ENCODE measurements at places on chromosomes 13 and 19.
A peak's percentile ranks its signal among the peaks of the same experiment; 100 is the strongest.

GRCh38 chr19:13056052-13056660, 46.5 kb downstream of the LYL1 start:
- DNase-seq: peak; percentile 55

DNA sequence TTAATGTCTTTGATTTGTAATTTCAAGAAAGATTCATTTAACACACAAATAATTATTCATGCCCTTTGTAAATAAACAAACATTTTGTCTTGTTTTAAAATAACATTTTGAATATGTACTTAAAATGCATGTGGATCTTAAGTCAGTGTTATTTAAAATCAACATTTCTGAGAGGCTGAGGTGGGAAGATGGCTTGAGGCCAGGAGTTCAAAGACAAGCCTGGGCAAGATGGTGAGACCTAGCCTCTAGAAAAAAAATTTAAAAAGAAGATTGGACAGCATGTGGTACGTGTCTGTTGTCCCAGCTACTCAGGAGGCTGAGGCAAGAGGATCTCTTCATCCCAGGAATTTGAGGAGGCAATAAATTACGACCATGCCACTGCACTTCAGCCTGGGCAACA, 1268.2 kb downstream of the SLITRK1 start:
- no peak for DNase-seq

GRCh38 chr19:5857203-5858081, 6.2 kb upstream of the FUT3 start:
- DNase-seq: no peak

- no peak for DNase-seq
These were observed 1.8 kb downstream of the LRG1 start for GRCh38 chr19:4537953-4538600.

DNA sequence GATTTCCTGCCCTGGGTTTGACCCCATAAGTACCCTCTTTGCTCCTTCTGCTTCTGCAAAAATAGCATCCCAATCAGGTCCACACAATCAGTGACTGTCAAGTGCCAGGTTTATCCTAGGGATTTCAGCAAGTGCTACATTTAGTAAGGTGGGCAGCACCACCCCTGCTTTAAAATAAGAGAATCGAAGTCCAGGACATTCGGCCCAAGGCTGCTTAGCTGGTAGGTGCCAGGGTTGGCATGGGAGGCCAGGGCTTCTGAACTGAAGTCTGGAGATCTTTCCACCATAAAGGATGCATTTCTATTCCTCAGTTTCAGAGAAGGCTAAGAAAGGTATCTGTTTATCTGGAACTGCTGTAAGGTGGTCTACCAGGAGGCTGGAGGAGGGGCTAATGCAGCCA, 408.3 kb downstream of the ZNF536 start:
- no peak for DNase-seq

GRCh38 chr19:14369399-14370168, 11.7 kb upstream of the ADGRE5 start:
- no peak for DNase-seq

GRCh38 chr13:44573790-44574465, 2.2 kb downstream of the TSC22D1 start:
- DNase-seq: no peak

GRCh38 chr13:32079587-32079986, 48.0 kb downstream of the FRY start:
- no peak for DNase-seq

- DNase-seq: no peak
These were observed 9.1 kb upstream of the CDADC1 start for GRCh38 chr13:49238621-49239020.

GRCh38 chr19:35935911-35936737, at the start of gene LRFN3:
Gene LRFN3 (plus strand): TSS chr19:35936374. CDS start chr19:35939426, 3,052 bp downstream.
- DNase-seq: peak; percentile 68

GRCh38 chr13:111228262-111229144, 91.9 kb upstream of the TEX29 start:
- DNase-seq: no peak

GRCh38 chr13:101390461-101390860, 25.8 kb downstream of the NALCN start:
- no peak for DNase-seq

DNA sequence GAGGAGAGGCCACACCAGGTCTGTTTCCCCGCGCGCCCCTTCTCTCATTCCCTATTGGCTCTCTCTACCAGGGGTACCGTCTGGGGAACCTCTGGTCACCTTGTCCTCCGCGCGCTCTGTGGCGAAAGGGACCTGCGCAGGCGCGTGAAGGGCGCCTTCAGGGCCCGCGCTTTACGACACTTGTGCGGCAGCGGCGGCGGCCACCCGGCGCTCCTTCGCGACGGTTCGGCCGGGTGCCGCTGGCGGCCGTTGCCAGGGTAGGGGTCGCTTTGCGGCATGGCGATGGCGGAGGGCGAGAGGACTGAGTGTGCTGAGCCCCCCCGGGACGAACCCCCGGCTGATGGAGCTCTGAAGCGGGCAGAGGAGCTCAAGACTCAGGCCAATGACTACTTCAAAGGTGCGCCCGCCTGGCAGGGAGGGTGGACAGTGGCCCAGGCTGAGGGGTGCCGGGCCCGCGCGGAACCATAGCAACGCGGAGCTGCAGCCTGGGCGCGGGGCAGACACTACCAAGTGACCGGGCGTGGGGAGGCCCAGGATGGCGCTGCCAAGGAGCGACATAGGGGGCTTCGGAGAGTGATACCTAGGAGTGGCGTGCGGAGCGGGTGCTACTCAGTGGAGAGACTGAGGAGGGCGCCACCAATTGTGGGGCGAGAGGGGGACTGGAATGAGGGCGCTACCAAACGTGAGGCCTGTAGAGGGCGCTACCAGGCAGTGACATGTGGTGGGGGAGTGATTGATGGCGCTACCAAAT, at the start of gene PPP5C:
TSS of gene PPP5C (plus strand) at position 267 of the 751 bp plus-strand sequence. CDS start at position 277, 10 bp downstream.
- DNase-seq: peak; percentile 92

DNA sequence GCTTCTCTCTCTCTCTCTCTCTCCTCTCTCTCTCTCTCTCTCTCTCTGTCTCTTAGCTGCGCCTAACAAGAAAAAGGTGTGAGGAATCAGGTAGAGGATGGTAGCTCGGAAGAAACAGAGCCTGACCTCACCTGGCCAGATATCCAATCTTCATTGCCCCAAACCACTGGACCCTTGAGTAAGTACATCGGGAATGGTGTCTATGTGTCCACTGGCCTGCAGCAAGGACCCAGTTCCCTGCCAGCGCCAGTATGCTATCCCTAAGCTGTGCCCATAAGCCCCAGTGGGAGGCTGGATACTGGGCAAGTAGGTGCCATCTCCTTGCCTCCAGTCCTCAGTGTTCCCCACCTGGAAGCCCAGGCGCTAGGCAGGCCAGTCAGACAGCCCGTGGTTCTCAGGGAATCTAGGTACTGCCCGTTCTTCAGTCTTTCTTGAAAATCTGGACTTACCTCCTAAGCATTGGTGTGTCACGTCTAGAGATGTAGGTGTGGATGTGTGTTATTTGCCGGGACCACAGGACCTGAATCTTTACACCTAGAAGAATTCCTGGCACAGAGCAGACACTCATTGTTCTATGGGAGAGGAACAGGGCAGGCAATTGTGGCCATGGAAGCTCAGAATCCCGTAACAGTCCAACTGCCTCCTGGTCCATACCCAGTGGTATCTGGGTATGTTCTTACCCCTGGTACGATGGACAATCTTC, 7.3 kb downstream of the URAD start:
- DNase-seq: no peak

- no peak for DNase-seq
These were observed 46.1 kb downstream of the HSPH1 start for GRCh38 chr13:31115616-31116015.

DNA sequence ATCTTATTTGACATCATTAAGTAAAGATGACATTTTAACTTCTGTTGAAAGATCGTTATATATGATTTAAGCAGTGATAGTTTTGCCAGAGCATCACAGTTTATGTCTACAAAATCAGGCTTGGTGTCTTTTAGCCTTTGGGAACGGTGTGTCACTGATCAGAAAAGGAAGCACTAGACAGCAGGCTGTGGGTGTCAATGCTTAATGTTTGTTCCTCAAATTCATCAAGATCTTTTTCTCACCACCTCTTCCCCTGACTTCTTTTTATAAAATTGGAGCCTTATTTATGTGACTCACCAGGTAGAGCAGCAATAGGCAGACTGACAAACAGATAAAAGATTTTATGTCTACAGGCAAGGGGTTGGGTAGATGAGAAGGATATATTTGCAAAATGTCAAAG, 1558.5 kb downstream of the EFNB2 start:
- no peak for DNase-seq

GRCh38 chr13:110698689-110699088, 7.2 kb downstream of the CARS2 start:
- DNase-seq: no peak

- no peak for DNase-seq
These were observed 12.6 kb downstream of the DNASE2 start for GRCh38 chr19:12868540-12869112.

DNA sequence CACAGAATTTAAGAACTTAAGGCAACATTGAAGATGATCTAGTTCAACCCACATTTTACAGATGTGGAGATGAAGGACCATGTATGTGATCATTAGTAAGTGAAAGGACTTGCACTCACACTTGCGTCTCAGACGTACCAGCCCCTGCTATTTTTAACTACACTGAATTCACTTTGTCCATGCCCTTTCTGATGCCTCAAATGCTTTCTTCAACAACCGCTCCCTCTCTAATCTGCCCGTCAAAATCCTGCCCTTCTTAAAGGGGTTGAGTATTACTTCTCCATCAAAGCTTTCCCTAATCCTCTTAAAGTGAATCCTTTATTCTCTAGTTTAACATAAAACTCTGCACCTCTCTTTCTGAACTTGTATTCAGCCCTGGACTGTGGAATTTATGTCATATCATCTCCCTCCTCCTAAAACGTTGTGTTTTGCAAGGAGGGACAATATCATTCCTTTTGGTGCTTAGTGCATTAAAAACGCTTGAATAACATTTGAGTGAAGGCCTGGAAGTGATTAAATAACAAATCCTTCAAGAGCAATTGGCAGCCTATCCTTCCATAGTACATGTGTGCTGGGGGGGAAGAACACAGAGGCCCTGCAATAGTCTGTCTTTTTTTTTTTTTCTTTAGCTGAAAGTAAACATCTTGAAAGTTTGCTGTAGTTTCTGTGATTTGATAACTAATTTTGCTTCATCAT, 493.3 kb downstream of the LMO7 start:
- no peak for DNase-seq

GRCh38 chr19:38035515-38036495, 128.8 kb downstream of the SIPA1L3 start:
- DNase-seq: no peak

GRCh38 chr19:11199517-11199916, 2.2 kb upstream of the KANK2 start:
- DNase-seq: no peak

DNA sequence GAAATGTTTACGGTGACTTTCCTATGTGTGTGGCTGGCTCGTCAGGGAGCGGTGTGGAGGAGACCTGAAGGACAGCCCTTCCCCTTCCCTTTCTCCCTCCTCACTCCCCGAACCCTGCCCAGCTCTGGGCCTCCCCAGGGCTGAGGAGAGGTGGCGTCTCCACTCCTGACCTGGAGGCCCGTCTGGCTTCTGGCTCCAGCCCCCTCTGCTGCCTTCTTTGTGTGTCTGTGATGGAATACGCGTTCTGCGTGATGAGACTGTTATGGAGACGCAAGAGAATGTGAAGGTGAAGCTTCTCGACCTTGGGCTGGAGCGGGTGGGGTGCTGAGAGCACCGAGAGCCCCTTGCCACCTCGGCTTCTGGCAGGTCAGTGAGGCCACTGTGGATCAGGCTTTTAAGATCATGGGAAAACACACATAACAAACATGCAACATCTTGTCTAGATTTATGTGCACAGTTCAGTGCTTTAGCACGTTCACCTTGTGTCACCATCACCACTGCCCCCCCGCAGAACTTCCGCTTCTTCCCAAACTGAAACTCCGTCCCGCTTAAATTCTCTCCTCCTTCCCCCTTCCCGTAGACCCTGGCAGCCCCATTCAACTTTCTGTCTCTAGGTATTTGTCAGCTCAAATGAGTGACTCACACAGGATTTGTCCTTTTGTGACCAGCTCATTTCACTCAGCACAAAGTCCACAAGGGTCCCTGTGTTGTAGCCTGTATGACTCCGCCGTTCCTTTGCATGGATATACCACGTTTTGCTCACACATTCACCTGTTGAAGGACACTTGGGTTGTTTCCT, 24.7 kb downstream of the ATP11A start:
- no peak for DNase-seq

DNA sequence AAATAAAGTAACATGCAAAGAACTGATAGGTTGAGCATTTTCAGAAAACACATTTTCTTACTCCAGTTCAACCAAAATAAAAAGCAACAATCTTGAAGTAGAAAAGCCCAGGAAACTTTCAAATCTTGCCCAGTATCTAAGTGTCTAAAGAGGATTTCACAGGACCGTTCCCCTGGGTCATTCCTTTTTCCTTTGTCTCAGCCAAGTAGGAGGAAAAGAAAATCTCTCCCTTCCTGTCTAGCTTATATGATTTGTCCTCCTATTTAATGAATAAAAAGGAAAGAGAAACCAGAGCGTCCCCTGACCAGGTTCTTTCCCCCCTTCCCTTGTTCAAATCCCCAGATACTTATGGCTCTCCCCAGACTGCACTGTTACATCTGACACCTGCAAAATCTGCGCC, 248.0 kb downstream of the KCTD12 start:
- no peak for DNase-seq

DNA sequence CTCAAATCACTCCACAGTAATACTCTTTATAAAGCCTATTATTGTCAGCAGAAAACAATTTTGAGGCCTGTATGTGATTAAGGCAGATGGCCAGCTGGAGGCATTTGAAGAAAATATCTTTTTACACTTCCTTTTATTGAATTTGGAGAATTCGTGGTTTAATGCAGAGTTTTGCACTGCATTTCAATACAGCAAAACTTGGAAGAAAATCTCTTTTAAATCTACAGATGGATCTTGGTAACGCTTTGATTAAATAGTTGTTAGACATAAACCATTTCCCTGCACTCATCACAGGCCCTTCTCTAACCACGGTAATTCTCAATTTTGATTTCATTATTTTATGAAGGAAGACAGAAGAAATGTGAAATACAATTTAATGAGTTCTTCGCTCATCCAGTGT, 185.7 kb downstream of the RFC3 start:
- no peak for DNase-seq

- DNase-seq: no peak
These were observed 178.1 kb downstream of the FLT1 start for GRCh38 chr13:28316836-28317235.

DNA sequence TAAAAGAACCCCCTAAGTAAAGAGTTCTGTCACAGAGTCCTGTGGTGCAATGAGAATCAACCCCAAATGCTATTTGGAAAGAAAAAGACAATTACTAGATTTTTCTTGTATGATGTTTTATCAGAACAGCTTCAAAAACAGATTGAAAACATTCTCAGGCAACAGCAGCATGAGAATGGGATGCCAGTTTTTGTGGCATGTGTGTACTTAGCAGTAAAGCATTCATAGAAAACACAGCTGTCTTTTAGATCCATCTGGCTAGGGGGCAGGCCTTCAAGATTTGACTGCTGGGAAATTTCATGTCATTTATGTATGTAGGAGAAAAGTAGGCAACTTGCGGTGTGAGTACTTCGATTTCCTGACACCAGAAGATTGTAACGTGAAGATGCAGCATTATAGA, 170.5 kb upstream of the HTR2A start:
- DNase-seq: no peak

GRCh38 chr13:53920916-53921315, 892.3 kb downstream of the OLFM4 start:
- no peak for DNase-seq
